ENCODE measurements at places on chromosomes 12 and 14.

DNA sequence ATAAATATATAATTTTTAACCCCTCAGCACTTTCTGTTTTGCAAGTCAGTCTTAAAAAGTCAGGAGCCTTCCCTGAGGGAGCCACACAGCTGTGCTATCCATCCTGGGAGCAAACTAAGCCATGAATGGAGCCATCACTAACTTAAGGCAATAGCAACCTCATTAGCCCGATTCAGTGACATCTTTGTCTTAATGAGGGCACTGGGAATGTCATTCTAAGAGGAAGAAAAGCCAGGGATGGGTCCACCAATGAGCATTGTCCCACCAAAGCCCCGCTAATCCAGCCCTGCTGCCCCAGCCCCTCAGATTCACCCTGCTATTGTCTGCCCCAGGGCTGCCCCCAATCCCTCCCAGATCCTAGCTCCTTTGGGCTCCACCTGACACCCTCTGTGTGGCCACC lies 19.5 kb downstream of the GSC start:
- DNase-seq: no peak

DNA sequence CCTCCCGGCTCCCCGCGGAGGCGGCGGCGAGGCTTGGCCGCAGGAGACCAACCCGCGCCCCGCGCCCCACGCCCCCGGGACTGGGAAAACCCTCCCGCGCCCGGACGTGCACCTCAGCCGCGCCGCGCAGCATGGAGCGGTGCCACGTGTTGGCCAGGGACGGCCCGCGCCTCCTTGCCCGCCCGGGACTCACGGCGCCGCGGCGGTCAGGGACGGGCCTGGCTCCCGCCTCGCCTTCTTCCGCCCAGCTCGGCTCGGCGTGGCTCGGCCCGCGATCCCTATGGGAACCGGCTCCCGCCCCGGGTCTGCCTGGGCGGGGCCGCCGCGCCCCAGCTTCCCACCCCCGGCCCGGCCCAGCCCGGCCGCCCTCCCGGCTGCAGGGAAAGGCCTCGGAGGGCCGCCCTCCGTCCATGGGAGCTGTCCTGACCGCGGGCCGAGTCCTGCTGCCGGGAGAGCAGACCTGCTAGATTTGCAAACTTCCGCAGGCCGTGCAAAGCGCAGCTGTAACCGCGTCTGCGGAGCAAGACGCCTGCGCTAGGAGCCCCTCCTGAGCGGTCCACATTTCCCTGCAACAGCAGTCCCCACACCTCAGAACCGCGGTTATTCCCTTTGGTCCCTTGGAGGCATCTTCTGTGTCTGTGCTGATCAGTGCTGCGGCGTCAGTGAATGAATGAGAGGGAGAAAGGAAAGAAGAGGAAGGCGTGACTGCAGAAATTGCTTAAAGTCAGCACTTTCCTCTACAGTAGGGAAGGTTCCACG lies at the start of gene CDKL1:
Gene CDKL1 (minus strand): TSS at position 251 of the 759 bp plus-strand sequence. CDS start 1,013 bp downstream, outside the sequence.
- DNase-seq: peak; percentile 45

DNA sequence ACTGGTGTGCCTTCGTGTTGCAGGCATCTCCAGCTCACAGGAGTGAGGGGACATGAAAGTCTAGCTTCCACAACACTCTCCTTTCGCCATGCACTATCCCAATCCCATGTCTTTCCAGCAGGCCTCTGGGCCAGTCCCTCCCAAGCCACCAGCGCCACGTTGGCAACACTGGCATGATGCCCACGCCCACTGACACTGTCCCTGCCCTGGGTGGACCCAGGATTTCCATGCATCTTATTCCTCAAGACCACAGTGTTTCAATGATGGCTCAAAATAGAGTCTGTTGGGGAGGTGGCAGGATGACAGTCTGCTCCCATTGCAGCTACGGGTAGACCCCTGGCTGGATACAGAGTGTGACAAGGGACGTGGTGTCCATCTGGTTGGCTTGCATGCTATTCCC lies 2.3 kb downstream of the SP7 start:
- DNase-seq: no peak

DNA sequence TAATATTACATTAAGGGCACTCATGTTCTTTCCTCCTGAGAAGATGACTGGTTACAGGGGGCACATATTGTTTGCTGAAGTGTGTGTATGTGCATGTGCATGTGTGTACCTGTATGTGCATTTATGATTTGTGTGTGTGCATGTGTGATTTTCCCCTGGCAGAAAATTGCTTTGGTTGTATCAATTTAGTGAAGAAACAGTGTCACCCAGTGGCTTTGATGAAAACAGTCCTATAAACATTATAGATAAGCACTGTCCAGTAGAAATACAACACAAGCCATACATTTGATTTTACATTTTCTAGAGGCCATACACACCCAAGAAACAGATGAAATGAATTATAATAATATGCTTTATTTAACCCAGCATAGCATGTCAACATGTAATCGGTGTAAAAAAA lies 8.6 kb downstream of the PDE3A start:
- peak; percentile 27 for DNase-seq
